Fibroblast of lung (primary cell): ENCODE measurements at places on chromosomes 1 and 21. TPM values are rescaled to one million over a fixed set of nuclear protein-coding genes. Genes with fewer than 3 reads are reported as not detected.

- DNase-seq: peak; percentile 11
These were observed 149.7 kb upstream of the JUN start for GRCh38 chr1:58933599-58933926.

- DNase-seq: peak; percentile 24
These were observed 613.5 kb downstream of the MATN1 start for GRCh38 chr1:30109853-30110252.

DNA sequence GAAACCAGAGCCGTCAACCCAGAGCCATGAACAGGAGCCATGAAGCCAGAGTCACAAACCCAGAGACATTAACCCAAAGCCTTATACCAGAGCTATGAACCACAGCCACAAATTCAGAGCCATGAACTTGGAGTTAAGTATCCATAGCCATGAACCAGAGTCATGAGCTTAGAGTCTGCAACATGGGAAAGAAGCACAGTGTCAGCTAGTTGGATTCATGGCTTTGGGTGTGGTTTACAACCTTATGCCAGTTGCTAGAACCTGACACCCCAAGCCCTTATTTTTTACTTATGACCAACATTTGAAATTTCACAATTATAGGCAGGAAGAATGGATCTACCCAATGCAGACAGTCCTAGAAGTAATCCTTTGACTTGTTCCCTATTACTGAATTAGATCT lies 128.9 kb upstream of the FAM78B start:
- DNase-seq: no peak

GRCh38 chr1:41560931-41561330 lies 76.4 kb upstream of the EDN2 start:
- DNase-seq: no peak

GRCh38 chr1:210415846-210416448 lies 87.2 kb downstream of the HHAT start:
- no peak for DNase-seq

The TMCO4 gene
- 11.9 and 12.5 TPM in 2 replicates for polyA plus RNA-seq

The NAXE gene
- 41.6 and 59.5 TPM in 2 replicates for polyA plus RNA-seq

The SLC16A4 gene
- 32.8 and 91.9 TPM in 2 replicates for polyA plus RNA-seq
